ENCODE measurements at places on chromosomes 11 and 22.

GRCh38 chr11:98587884-98588283 lies 432.9 kb upstream of the CNTN5 start:
- no peak for DNase-seq

- DNase-seq, result no peak
These were observed 16.4 kb upstream of the MRGPRX2 start for GRCh38 chr11:19076744-19077589.

- no peak for DNase-seq
These were observed 76.9 kb upstream of the PITPNB start for GRCh38 chr22:27995801-27996528.

GRCh38 chr11:112156153-112156955 lies 7.5 kb downstream of the IL18 start:
- DNase-seq, result no peak

- no peak for DNase-seq
These were observed at the start of gene NR1H3 for GRCh38 chr11:47257517-47258316. Gene NR1H3 (plus strand): TSS chr11:47257996. CDS start chr11:47259217, 1,221 bp downstream.

DNA sequence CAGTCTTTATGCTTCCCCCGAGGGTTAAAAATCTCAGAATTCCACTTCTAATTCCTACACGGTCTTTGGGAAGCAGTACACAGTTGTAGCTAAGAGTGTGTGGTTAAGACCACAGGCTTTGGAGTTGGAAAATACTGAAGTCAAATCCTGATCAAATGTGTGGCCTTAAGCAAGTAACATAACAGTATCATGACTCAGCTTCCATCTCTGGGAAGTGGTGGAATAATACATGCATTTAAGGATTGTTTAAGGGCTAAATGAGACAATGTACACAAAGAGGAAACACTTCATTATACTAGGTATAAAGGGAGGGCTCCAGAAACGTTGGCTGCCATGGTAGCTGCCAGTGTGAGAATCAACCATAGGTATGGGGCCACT lies 71.5 kb downstream of the FAT3 start:
- no peak for DNase-seq

- DNase-seq, result no peak
These were observed at the start of gene CD3G for GRCh38 chr11:118343981-118344515. Gene CD3G (plus strand): TSS chr11:118344344. CDS start chr11:118344424, 80 bp downstream.

Data from AG04450 (cell line).